ENCODE measurements at places on chromosomes 11 and 22. TPM values are rescaled to one million over a fixed set of nuclear protein-coding genes. Genes with fewer than 3 reads are reported as not detected.

KRTAP5-8 gene
- not detected for total RNA-seq

RASD2 gene
- total RNA-seq = not detected

MS4A7 gene
- 0.79 TPM for total RNA-seq

TLCD5 gene
- 0.61 TPM for total RNA-seq

ST3GAL4 gene
- 3.3 TPM for total RNA-seq

DNA sequence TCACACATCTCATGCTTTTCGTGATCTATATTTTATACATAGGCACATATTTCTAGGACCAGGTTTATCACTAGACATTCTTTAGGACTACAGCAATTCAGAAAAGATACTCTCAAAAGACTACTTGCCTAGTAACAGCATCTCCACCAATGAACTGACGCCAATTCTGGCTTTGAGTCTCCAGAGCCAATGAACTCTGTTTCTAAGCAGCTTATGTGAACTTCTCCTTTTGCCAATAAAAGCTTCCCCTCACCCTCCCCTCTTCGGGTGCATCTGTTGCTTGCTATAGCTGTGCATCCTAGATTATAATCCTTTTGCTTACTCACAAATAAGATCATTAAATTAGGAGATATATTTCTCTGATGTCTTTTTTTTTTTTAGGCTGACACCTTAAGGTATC is 11.4 kb upstream of the ANKK1 start:
- DNase-seq = no peak
- no peaks in the 10 kb centered on the region for H3K27me3 ChIP-seq
- H3K4me1 ChIP-seq = no peaks in the 10 kb centered on the region
- H3K36me3 ChIP-seq = peaks cover 4% of the 10 kb centered on the region
- no peak overlapping the region for H3K4me3 ChIP-seq
- H3K27ac ChIP-seq = no peak overlapping the region

- no peak overlapping the region for H3K27ac ChIP-seq
- DNase-seq = no peak
- no peaks in the 10 kb centered on the region for H3K27me3 ChIP-seq
- H3K4me1 ChIP-seq = no peaks in the 10 kb centered on the region
- H3K4me3 ChIP-seq = no peak overlapping the region
Measured at GRCh38 chr11:32527261-32528175, 56.1 kb upstream of the EIF3M start.

DNA sequence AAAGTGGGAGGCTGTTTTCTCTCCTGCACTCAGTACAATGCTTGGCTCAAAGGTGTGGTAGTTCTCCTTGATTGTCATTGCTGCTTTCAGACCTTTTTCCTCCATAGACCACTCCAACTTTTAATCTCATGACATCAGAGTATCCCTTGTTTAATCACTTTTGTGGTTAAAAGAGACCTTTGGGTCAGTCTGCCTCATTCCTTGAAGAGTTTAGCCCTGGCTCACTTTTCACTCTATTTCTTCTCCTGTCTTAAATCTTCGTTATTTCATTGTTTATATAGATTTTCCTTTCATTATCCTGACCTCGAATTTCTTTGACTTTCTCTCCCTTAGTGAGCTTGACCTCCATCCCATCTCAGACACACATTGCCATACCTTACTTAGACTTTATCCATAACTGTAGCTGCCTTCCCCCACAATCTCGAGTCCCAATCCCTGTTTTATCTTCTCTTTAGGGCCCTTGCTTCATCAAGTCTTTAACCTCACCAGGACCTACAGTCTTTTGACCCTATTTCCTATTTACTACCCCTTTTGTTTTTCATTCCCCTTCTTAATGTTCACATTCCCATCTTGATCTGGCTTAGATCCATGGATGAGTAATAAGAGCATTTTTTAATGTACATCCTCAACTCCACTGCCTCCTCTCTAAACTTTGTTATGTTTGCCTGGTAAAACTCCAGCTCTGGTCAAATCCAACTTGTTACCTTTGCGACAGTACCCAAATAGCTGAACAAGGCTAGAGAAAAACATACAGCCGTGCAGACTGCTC is 9.5 kb downstream of the ATXN10 start:
- H3K27ac ChIP-seq = no peak overlapping the region
- H3K4me3 ChIP-seq = no peak overlapping the region
- H3K4me1 ChIP-seq = peaks cover 10% of the 10 kb centered on the region
- DNase-seq = no peak

- H3K36me3 ChIP-seq = no peaks in the 10 kb centered on the region
- no peak overlapping the region for H3K27ac ChIP-seq
- no peak overlapping the region for H3K4me3 ChIP-seq
- H3K27me3 ChIP-seq = peaks cover 9% of the 10 kb centered on the region
- no peak for DNase-seq
- H3K4me1 ChIP-seq = no peaks in the 10 kb centered on the region
Measured at GRCh38 chr11:15651816-15652215, 537.1 kb downstream of the INSC start.

DNA sequence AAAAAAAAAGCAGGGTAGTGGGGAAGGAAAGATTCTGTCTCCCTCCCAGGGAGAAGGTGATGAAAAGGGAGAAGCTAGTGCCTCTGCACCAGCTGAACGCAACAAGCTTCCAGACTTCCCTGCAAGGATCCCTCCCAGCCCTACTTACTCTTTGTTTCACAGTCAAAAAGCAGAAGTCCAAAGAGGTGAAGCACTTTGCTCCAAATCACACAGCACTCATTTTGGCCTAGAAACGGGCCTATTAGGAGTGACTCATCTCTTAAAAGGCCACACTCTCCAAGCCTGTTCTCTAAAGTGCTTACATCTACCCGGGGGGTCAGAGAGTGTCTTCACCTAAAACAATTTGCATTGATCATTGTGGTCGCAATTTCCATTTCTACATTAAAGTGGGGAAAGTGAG is 17.7 kb upstream of the GRK3 start:
- H3K4me3 ChIP-seq = no peak overlapping the region
- H3K27ac ChIP-seq = no peak overlapping the region
- no peaks in the 10 kb centered on the region for H3K36me3 ChIP-seq
- DNase-seq = no peak

DNA sequence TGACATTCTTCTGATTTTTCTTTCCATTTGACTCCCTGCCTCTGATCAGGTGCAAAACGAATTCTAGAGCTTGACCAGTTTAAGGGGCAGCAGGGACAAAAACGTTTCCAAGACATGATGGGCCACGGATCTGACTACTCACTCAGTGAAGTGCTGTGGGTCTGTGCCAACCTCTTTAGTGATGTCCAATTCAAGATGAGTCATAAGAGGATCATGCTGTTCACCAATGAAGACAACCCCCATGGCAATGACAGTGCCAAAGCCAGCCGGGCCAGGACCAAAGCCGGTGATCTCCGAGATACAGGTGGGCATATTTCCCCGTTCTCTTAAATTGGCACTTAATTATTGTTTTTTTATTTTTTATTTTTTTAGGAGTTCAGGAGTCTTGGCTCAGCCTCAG is 15.4 kb downstream of the XRCC6 start:
- no peak overlapping the region for H3K27ac ChIP-seq
- no peaks in the 10 kb centered on the region for H3K27me3 ChIP-seq
- H3K4me1 ChIP-seq = no peaks in the 10 kb centered on the region
- DNase-seq = no peak
- H3K4me3 ChIP-seq = no peak overlapping the region
- peaks cover 21% of the 10 kb centered on the region for H3K36me3 ChIP-seq

- no peaks in the 10 kb centered on the region for H3K27me3 ChIP-seq
- no peak for DNase-seq
- H3K27ac ChIP-seq = no peak overlapping the region
- H3K4me1 ChIP-seq = peaks cover 8% of the 10 kb centered on the region
- H3K4me3 ChIP-seq = no peak overlapping the region
Measured at GRCh38 chr22:49785841-49786471, 41.7 kb downstream of the BRD1 start.

GRCh38 chr11:13327421-13327820 is 49.8 kb downstream of the BMAL1 start:
- no peaks in the 10 kb centered on the region for H3K27me3 ChIP-seq
- no peak for DNase-seq
- peaks cover 24% of the 10 kb centered on the region for H3K36me3 ChIP-seq

DNA sequence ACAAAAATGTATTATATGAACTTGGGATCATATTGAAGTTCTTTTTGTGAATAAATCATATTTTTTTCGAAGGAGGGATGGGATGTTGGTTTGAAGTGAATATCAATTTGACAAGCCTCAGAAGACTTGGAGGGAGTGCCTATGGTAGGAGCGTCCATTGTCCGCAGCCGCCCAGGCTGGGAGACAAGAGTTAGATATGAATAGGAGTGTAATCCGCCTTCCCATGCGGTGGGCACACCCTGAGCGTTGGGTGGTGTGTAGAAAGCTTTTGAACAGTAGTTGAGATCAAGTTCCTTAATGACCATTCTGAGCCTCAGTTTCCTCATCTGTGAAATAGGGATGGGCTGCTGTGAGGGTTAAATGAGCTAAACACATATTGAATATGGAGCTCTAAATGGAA is 7.0 kb downstream of the CD82 start:
- no peaks in the 10 kb centered on the region for H3K36me3 ChIP-seq
- H3K4me1 ChIP-seq = peaks cover 98% of the 10 kb centered on the region
- H3K27me3 ChIP-seq = no peaks in the 10 kb centered on the region

- no peaks in the 10 kb centered on the region for H3K4me1 ChIP-seq
- H3K36me3 ChIP-seq = no peaks in the 10 kb centered on the region
- no peak overlapping the region for H3K27ac ChIP-seq
- no peak for DNase-seq
- no peak overlapping the region for H3K4me3 ChIP-seq
Measured at GRCh38 chr11:47437218-47437745, 11.0 kb upstream of the PSMC3 start.

- H3K27me3 ChIP-seq = no peaks in the 10 kb centered on the region
- no peak overlapping the region for H3K4me3 ChIP-seq
- no peak overlapping the region for H3K27ac ChIP-seq
- no peaks in the 10 kb centered on the region for H3K36me3 ChIP-seq
Measured at GRCh38 chr11:74449369-74449931, 17.9 kb downstream of the KCNE3 start.

- no peak overlapping the region for H3K27ac ChIP-seq
- H3K4me3 ChIP-seq = no peak overlapping the region
- no peaks in the 10 kb centered on the region for H3K4me1 ChIP-seq
- no peak for DNase-seq
- H3K27me3 ChIP-seq = no peaks in the 10 kb centered on the region
- H3K36me3 ChIP-seq = no peaks in the 10 kb centered on the region
Measured at GRCh38 chr11:129976328-129976727, 26.3 kb downstream of the PRDM10 start.

DNA sequence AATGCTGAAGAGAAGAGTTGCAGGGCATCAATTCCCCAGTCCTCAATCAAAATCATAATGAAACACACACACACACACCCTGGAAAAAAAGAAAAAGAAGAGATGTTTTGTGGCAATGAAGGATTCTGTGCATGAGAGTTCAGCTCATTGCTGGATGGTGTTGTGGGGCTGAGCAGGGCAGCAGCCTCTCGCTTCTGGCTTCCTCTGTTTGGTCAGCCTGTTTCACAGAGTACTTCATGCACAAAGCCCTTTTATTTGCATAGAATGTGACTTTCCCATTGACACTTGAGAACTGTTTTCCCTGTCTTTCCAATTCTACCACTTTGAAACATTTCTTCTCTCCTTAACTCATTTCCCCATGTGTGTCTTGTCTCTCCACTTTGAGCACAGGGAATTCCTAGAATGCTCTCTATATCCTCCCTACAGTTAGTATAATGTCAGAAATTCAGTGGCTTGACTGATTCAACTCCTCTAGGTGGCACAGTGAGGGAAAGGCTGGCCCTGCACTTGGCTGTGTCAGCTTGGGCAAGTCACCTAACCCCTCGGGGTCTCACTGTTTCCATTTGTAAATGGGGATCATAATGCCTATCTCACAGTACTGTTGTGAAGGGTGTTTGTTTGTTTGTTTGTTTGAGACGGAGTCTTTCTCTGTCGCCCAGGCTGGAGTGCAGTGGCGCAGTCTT is 25.4 kb upstream of the BSX start:
- peaks cover 2% of the 10 kb centered on the region for H3K27me3 ChIP-seq
- no peak for DNase-seq
- no peak overlapping the region for H3K4me3 ChIP-seq
- no peaks in the 10 kb centered on the region for H3K4me1 ChIP-seq
- no peaks in the 10 kb centered on the region for H3K36me3 ChIP-seq

- no peak overlapping the region for H3K4me3 ChIP-seq
- peaks cover 65% of the 10 kb centered on the region for H3K36me3 ChIP-seq
- no peaks in the 10 kb centered on the region for H3K4me1 ChIP-seq
- H3K27ac ChIP-seq = no peak overlapping the region
- no peaks in the 10 kb centered on the region for H3K27me3 ChIP-seq
- DNase-seq = no peak
Measured at GRCh38 chr11:72014761-72015320, 16.1 kb downstream of the IL18BP start.

DNA sequence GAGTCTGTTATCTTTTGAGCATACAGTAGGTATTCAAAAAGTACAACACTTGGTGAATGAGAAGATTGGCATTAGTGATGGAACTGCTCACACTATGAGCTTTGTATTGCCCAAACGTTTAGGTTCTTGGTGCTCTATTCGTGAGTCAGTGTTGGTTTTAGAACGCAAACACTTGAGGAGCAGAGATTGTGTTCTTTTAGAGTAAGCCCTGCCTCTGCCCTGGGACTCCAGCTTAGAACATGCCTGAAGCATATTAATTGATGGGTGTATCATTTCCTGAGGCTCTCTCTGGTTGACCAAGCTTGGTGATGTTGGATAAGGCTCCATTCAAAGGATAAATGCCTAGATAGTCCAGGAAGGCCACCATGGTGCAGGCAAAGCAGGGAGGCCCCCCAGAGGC is 10.9 kb downstream of the MTNR1B start:
- DNase-seq = no peak
- no peaks in the 10 kb centered on the region for H3K27me3 ChIP-seq
- H3K36me3 ChIP-seq = no peaks in the 10 kb centered on the region
- no peak overlapping the region for H3K4me3 ChIP-seq

GRCh38 chr22:35467681-35468434 is 67.9 kb downstream of the MCM5 start:
- no peak overlapping the region for H3K4me3 ChIP-seq
- H3K27me3 ChIP-seq = no peaks in the 10 kb centered on the region
- no peak overlapping the region for H3K27ac ChIP-seq
- no peaks in the 10 kb centered on the region for H3K4me1 ChIP-seq

DNA sequence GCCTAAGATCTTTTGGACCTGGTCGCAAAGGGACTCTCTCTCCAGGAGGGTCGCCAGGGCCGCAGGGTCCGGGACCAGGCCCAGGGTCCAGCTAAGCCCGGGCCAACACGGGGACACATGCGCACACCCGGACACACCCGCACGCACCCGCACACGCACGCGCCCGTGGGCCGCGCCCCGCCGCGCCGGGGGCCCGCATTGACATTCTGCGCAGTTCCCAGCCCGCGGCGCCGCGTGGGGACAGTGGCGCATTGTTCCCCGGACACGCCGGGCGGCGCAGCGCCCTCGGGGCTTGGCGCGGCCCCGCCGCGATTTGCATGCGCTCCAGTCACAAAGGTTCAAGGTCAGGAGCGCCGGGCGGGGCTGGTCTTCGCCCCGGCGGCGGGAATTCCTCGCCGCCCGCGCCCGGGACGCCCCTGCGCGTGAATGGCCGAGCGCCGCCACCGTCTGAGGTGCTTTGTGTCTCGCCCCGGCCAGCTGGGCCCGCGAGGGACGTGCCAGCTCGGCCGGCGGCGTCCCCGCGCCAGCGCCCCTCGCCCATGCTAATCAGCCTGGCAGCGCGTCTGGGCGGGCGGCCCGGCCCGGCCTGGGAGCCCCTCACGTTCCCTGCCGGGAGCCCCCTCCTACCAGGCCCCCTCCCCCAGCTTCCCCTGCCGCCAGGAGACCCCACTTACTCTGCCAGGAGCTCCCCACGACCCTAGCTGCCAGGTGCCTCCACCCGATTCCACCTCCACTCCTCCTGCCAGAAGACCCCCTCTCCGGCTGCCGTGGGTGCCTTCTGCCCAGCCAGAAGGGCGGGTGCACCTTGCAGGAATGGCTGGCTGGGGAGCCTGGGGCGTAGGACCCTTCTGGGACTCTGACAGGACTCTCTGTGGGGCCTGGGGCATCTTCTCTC is 50.5 kb upstream of the WNT7B start:
- H3K4me1 ChIP-seq = peaks cover 5% of the 10 kb centered on the region
- H3K27ac ChIP-seq = no peak overlapping the region
- H3K36me3 ChIP-seq = no peaks in the 10 kb centered on the region
- DNase-seq = no peak

All from T-cell (primary cell).